ENCODE measurements at places on chromosomes 16 and 17.
A peak's percentile ranks its signal among the peaks of the same experiment; 100 is the strongest.

- DNase-seq, result no peak
These were observed 53.5 kb downstream of the STX8 start for GRCh38 chr17:9522074-9522473.

DNA sequence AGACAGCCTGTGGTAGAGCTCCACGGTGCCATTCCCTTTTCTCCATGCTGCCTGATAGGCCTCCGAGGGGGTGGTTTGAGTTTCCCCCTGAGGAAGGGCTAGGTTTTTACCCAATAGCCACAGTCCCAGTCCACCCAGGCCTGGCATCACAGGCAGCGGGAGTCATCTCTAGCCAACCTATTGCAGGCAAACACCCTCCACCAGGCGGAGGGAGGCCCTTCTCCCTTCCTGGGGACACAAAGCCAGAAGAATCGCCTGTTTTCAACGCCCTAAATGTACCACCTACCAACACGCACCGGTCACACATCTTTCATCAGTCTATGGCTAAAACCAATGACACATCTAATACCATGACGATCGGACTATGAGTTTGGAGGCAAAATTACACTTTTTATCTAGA is 7.4 kb downstream of the CSNK1D start:
- no peak for DNase-seq

DNA sequence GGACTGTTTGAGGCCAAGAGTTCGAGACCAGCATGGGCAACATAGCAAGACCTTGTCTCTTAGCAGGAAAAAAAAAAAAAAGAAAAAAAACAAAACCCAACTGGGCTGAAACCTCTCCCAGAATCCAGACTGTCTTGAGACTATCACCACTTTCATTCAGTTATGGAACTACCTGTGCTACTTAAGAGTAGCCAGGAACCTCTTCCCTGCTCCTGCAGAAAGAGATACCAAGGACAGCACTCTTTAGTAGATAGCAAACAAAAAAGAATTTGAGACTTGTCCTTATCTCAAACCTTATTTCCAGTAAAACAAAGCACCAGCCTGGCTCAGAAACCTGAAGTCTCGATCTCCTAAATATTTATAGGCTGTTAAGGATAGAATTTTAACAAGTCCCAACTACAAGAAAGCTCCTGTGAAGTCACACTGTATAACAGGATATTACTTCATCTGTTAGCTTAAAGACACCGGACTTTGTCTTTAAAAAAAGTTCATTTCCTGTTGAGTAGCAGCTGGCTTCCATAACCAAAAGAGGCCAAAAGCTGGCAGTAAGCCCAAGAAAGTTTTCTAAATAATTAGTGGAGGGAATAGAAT is 5.1 kb downstream of the CDR2 start:
- no peak for DNase-seq

- DNase-seq, result no peak
These were observed 5.6 kb upstream of the CIITA start for GRCh38 chr16:10871157-10871991.

DNA sequence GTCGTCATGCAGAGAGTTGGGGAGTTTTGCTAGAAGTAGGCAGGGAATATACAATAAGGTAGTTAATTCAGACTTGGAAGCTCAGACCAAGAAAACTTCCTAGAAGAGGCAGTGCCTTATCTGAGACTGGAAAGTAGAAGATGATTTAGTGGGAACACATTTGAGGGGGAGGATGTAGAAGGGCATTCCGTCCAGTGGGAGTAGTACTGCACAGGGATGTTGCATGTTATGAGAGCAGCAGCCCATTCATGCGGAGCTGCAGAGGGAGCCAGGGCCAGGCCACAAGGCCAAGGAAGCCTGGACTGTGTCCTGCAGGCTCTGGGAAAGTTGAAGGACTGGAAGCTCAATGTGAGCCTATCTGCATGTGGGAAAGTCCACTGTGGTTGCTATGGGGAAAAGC is 344.5 kb upstream of the EEF2KMT start:
- DNase-seq, result no peak

GRCh38 chr16:6602405-6602804 is 730.2 kb upstream of the RBFOX1 start:
- no peak for DNase-seq

DNA sequence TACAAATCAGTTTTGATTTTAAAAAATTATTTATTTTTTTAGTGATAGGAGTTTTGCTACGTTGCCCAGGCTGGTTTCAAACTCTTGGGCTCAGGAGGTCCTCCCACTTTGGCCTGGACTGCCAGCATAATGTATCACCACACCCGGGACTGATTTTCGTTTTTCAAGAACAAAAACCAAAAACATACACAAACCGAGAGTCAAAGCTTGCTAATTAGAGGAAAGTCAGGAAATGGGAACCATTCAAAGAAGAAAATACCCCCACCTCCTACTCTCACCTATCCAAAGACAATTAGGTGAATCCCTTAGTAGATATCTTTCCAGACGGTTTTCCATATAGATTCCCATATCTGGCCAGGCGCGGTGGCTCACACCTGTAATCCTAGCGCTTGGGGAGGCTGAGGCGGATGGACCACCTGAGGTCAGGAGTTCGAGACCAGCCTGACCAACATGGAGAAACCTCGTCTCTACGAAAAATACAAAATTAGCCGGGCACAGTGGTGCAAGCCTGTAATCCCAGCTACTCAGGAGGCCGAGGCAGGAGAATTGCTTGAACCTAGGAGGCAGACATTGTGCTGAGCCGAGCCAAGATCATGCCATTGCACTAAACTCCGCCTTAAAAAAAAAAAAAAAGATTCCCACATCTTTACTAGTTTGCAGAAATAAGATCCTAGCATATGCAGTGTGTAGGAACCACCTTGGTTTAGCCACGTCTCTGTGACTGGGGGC is 883 bp upstream of the SPN start:
- DNase-seq, result no peak

DNA sequence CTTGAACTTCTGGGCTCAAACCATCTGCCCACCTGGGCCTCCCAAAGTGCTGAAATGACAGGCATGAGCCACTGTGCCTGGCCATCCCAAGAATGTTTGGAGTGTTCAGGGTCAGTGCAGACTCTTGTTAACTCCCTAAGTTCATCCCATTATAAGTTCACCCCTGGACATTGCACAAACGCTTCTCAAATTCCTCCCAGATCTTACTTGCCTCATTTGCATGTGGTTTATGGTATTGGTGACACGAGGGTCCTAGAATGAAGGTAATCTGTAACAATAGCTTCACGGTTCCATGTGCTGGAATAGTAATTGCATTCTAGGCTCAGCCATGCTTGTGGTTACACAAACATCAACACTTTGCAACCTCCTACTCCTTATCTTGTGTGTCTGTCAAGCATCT is 5.0 kb upstream of the CCDC42 start:
- no peak for DNase-seq

GRCh38 chr16:22681554-22682291 is 132.2 kb upstream of the HS3ST2 start:
- DNase-seq, result no peak

GRCh38 chr17:1486802-1487695 is 5.4 kb downstream of the MYO1C start:
- peak; percentile 58 for DNase-seq
